ENCODE measurements at places on chromosomes 11 and 22.

- DNase-seq = no peak
Observed at GRCh38 chr11:45880772-45881570, 4.5 kb upstream of the MAPK8IP1 start.

GRCh38 chr22:26399289-26399688 is 29.8 kb upstream of the ASPHD2 start:
- DNase-seq = no peak

DNA sequence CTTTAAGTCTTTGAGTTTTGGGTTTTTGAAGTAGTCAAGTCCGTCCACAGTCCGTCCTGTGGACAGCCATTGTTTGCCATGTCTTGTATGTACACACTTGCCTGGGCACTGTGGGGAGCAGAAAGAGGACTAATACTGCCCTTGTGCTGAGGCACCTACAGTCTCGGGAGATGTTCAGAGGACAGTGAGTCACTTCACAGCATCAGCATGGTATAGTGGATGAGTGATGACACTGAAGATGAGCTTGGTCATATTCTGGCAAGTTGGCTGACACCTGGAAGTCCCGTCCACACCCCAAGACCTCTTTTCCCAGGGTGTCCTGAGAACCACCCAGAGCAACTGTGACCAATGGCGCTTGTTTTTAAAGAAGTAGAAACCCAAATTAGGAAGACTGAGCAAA is 29.2 kb downstream of the NF2 start:
- DNase-seq = no peak

DNA sequence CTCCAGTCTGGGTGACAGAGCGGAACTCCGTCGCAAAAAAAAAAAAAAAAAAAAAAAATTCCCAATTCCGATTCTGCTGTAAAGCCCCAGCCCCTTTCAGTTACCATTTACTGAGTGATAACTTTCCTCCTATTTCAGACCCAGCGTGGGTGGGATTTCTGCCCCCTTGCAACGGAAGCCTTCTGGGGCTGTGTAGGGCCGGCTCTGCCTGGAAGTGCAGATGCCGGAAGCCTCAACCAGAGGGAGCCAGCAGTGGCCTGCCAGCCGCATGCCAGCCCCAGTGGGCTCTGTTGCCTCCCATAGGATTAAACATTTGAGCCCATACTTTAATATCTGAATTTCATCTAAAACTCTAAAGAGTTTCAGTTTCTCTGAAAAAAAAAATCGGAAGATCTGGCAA is 60.0 kb upstream of the NUP50 start:
- DNase-seq = no peak

Data from stimulated activated CD8-positive, alpha-beta memory T cell treated with anti-CD3 and anti-CD28 coated beads, Interleukin-4, amount 100 ng/mL, for 4 hours (primary cell).